ENCODE measurements at places on chromosomes 4 and X. TPM values are rescaled to one million over a fixed set of nuclear protein-coding genes. Genes with fewer than 3 reads are reported as not detected.

DNA sequence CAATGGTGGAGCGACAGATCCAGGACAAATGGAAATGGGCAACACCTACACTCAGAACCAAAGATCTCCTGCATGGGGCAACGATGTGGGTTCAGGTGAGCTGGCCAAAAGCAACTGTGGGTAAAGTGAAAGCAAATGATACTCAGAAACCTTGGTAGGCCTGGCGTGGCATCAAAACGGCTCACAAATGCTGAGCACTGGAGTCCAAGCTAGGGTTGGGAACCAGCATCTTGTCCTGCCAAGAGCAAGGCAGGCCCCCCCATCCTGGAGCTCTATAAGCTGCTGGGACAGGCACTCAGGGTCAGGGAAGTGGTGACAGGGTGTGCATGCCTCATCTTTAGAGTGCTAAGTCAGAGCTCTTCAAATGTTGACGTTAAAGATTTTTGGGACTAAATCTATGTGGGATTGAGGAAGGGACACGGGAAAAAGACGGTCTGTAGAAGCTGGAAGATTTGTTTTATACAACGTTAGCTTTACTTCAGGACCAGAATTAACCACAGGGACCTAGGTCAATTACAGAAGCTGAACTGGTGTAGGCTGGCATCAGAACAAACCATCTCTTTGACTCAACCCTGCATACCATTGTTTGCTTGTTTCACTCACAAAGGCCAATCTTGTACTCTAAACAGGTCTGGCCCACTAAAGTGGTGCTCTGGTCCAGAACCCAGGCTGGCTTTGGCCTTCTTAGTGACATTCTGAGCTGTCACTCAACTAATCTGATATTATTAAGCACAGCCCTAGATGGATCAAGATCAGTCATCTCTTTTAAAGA is 10.7 kb downstream of the ATP8A1 start:
- no peak overlapping the region for H3K4me3 ChIP-seq
- no peaks in the 10 kb centered on the region for H3K4me1 ChIP-seq
- DNase-seq = no peak
- no peaks in the 10 kb centered on the region for H3K36me3 ChIP-seq
- no peak overlapping the region for H3K27ac ChIP-seq
- no peaks in the 10 kb centered on the region for H3K27me3 ChIP-seq

DNA sequence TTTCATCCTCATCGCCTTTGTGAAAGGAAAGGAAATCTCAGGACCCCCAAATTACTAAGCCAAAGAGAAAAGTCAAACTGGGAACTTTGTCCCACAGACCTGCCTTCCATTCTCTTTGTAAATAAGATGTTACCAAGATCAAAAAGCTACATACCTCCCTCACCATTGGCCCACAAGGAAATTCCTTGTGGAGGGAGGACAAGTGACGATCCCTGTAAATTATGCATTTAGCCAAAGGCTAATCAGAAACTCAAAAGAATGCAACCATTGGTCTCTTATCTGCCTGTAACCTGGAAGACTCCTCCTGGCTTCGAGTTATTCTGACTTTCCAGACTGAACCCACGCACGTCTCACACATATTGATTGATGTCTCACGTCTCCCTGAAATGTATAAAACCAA is 70.3 kb downstream of the SHOX start:
- H3K4me3 ChIP-seq = no peak overlapping the region
- no peak overlapping the region for H3K27ac ChIP-seq
- no peaks in the 10 kb centered on the region for H3K27me3 ChIP-seq
- DNase-seq = no peak
- no peaks in the 10 kb centered on the region for H3K36me3 ChIP-seq
- H3K4me1 ChIP-seq = no peaks in the 10 kb centered on the region

DNA sequence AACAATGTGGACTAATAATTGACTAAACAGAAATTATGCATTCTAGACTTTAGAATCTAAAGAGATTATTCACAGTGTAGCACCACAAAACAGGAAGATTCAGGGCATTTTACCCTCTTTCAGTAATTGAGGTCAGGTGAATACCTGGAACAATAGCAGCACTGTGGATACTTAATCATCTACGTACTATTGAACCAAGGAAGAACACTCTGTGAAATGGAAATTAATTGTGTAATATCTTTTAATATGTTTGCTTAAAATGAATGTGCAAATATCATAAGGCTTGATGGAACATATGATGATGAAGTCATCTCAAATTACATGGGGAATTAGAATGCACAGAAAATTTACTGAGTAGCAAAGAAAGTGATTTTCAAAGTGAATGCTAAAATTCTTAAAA is 68.5 kb upstream of the MAP9 start:
- no peaks in the 10 kb centered on the region for H3K27me3 ChIP-seq
- peaks cover 3% of the 10 kb centered on the region for H3K4me1 ChIP-seq
- H3K36me3 ChIP-seq = no peaks in the 10 kb centered on the region
- DNase-seq = no peak
- H3K4me3 ChIP-seq = no peak overlapping the region

- no peaks in the 10 kb centered on the region for H3K36me3 ChIP-seq
- DNase-seq = no peak
- H3K27ac ChIP-seq = no peak overlapping the region
These were observed 32.3 kb downstream of the SUPT20HL1 start for GRCh38 chrX:24392709-24393108.

DNA sequence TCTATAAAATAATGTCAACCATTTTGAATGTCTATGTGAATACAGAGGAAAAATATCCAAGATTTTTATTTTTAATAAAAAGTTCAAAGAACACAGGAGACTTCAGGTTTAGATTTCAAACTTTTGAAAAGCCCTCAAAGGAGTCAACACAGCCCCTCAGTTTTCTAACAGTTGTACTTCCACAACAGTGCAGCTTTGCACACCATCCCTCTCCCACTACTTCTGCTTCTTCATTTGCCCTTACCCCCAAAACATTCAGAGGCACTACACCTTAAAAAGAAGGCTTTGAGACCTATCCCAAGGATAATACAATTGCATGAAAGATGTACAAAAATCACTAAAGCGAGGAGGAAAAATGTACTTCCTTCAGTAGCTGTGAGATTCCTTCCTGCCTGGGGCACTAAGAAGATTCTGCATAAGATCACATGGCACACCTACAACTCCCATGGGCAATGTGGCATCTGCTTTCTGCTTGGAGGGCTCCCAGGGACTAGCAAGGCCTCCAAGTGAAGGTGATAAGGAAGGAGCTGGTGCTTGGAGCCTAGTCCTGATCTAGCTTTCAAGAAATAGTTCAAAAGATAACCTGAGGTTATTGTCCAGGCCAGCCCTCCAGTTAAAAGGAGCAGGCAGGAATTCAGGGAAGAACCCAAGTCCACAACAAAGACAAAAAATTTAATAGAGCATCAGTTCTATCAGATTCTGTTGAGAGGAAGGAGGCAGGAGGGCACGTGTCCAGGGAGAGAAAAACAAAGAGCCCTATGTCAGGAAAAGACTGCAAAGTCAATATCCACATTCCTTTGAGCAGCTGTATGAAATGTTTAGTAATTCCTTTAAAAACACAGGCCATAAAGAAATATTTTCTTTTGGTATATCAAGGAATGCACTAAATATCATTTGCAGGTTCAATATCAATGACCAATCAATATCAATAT is 19.1 kb downstream of the ARAP2 start:
- no peaks in the 10 kb centered on the region for H3K4me1 ChIP-seq
- no peak overlapping the region for H3K27ac ChIP-seq
- DNase-seq = no peak
- no peak overlapping the region for H3K4me3 ChIP-seq
- H3K36me3 ChIP-seq = no peaks in the 10 kb centered on the region

DNA sequence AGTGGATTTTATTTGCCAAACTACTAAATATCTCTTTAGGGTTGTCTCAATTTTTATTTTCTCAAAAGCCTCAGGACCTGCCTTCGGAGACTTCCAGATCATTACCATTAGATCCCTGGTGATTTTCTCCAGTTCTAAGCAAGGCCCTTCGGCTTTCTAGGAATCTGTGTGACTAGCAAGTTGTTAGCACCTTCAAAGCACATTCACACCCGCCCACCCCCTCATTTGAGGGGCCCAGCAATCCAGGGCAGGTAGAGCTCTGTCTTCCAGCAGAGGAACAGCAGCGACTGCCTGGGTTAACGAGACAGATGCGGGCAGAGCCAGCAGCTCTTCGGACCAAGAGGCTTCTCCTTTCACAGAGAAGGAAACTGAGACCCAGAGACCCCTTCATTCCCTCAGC is 2.0 kb downstream of the WDR1 start:
- no peak for DNase-seq
- no peaks in the 10 kb centered on the region for H3K27me3 ChIP-seq
- no peaks in the 10 kb centered on the region for H3K36me3 ChIP-seq

DNA sequence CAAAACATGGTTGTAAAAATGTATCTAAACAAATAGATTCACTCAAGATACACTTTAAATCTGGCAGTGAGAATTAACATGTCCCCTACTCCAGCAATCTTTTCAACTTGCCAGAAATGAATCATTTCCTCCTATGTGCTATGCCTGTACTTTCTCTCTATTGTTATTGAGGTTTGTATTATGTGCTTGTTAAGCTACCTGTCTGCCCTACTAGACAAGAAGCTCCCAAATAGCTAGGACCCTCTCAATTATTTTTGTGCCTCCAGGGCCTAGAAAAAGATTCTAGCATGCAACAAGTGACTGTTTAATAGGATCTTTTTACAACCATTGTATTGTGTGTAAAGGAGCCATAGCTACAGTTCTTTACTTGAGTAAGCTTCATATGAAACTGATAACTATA is 3.5 kb upstream of the SAP30 start:
- no peak overlapping the region for H3K27ac ChIP-seq
- no peaks in the 10 kb centered on the region for H3K27me3 ChIP-seq

- no peaks in the 10 kb centered on the region for H3K27me3 ChIP-seq
- H3K4me3 ChIP-seq = no peak overlapping the region
- H3K36me3 ChIP-seq = no peaks in the 10 kb centered on the region
- H3K4me1 ChIP-seq = no peaks in the 10 kb centered on the region
These were observed 105.7 kb downstream of the SLITRK2 start for GRCh38 chrX:145923376-145923775.

DNA sequence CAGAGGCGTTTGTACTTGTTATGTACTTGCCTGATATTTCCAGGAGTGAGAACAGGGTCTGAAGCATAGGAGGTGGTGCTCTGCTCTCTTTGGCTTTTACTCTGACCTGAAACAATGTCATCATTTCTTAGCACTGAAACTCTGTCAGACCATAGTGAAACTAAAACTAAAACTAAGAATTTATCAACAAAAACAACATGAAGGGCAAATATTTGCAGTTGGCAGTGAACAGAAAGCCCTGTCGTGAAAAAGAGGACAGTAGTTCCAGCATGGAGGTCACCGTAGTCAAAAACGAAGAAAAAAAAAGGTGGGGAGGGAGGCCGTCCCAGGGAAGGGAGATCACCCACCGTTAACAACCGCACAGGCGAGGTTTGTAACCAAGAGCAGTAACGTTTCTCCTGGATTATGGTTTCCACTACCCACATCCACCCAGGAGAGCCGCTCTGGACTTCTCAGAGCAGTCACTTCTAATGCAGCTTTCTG is 97.5 kb downstream of the ANK2 start:
- DNase-seq = no peak
- peak overlapping the region; percentile 94 for H3K4me3 ChIP-seq
- H3K27me3 ChIP-seq = no peaks in the 10 kb centered on the region
- peak overlapping the region; percentile 71 for H3K27ac ChIP-seq

DNA sequence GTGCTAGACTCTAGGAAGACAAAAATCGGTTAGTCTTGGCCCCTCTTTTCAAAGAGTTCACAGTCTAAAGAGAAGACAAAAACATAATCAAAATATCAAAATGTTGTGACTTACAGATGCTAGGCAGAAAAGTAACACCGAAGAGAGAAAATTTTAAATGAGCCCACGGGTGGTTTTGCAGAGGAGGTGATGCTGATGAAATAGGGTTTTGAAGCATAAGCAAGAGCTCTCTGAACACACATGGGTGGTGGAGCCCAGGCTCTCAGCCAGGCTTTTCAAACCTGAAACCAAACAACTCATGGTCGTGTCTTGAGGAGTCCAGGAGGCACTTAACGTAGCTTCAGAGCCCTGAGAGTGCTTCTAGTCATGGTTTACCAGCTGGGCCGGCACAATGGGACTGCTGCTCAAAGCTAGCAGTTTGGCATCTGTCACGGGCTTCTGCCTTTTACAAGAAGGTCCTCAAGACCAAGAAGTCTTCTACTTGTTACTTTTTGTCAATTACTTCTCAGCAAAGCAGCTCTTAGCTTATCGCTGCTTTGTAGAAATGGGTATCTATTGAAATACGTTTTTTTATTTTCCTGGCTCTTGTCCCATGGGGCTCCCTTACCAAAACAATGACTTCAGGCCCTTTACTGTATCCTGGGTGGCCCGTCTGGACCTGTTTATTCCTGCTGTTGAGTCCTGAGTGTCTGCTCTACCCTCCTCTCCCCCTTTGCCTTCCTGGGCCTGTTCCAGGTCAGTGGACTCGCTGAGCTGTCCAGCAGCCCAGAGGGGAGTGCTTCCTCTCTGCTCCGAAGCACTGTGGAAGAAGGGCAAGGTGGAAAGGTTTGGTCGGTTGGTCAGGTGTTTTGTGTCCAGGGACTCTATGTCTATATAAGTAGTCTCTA is 69.5 kb downstream of the TNIP2 start:
- no peaks in the 10 kb centered on the region for H3K27me3 ChIP-seq
- H3K4me3 ChIP-seq = no peak overlapping the region
- no peak overlapping the region for H3K27ac ChIP-seq
- H3K36me3 ChIP-seq = peaks cover 5% of the 10 kb centered on the region

- DNase-seq = no peak
- no peaks in the 10 kb centered on the region for H3K4me1 ChIP-seq
- no peak overlapping the region for H3K4me3 ChIP-seq
- H3K27me3 ChIP-seq = no peaks in the 10 kb centered on the region
- H3K27ac ChIP-seq = peak overlapping the region; percentile 92
- no peaks in the 10 kb centered on the region for H3K36me3 ChIP-seq
These were observed 961 bp upstream of the NOCT start for GRCh38 chr4:139014371-139015268.

DNA sequence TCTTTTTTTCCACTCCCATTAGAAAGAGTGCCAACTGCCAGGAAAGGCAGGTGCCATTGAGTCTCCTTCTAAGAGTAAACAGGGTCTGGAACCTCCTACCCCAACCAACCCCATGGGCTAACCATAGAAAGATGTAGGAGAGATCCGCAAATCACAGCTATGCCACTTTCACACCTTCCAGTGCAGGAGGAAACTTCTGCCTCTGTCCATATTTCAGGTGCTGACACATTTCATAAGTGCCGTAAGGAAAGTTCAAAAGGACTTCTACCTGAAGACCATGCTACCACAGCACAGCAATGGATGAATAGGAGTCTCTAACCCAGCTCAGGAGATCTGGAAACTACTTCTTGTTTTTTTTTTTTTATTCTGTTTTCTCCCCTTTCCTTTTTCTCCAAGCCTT is 145.8 kb downstream of the FBXO8 start:
- H3K4me3 ChIP-seq = no peak overlapping the region
- no peaks in the 10 kb centered on the region for H3K4me1 ChIP-seq
- DNase-seq = no peak

- peaks cover 3% of the 10 kb centered on the region for H3K4me1 ChIP-seq
- no peaks in the 10 kb centered on the region for H3K27me3 ChIP-seq
- DNase-seq = no peak
- H3K27ac ChIP-seq = no peak overlapping the region
- no peaks in the 10 kb centered on the region for H3K36me3 ChIP-seq
These were observed 274.3 kb downstream of the DMD start for GRCh38 chrX:32937043-32937442.

Gene FAM9B
- total RNA-seq = not detected

Gene FRG1
- total RNA-seq = 32.8 TPM

Gene PRRG3
- 0.49 TPM for total RNA-seq

Gene UBE2A
- total RNA-seq = 45.4 TPM

Gene RAB39B
- 0.72 TPM for total RNA-seq

Gene TEC
- 5.7 TPM for total RNA-seq
